Myocyte (in vitro differentiated cells): ENCODE measurements at places on chromosomes 4 and X.

DNA sequence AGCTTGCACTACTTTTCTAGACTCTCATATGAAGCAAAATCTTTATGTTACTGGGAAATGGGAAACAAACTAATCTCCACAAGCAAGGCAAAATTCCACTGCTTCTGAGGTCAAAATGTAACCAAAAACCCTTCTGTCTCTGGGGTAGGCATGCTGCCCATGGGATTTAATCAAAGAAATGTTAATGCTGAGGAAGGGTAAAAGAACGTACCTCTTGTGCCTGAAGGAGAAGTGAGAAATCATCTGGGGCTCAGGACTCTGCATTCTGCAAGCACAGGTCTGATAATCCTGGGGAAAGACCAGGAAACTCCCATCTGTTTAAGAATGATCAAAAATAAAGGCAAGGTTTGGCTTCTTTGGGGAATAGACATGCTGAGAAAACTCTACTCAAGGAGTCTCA, 184.7 kb downstream of the GRID2 start:
- no peak for DNase-seq

GRCh38 chr4:30863021-30863420, 142.9 kb downstream of the PCDH7 start:
- DNase-seq = peak; percentile 32

- no peak for DNase-seq
Observed at GRCh38 chr4:7529368-7530080, 94.8 kb upstream of the PSAPL1 start.

DNA sequence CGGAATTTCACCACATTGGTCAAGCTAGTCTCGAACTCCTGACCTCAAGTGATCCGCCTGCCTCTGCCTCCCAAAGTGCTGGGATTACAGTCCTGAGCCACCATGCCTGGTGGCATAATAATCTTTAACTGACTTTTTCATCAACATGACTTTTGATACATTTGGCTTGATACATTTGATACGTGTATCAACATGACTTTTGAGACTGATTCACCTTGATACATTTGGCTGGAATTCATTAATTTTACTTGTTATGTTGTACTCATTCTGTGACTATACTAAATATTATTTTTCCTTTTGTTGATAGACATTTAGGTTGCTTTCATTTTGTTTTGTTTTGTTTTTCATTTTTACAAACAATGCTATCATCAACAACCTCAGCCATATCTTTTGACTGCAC, 6.3 kb downstream of the TMEM154 start:
- DNase-seq = no peak

- peak; percentile 83 for DNase-seq
Observed at GRCh38 chr4:145440292-145441007, 41.2 kb upstream of the SMAD1 start.

DNA sequence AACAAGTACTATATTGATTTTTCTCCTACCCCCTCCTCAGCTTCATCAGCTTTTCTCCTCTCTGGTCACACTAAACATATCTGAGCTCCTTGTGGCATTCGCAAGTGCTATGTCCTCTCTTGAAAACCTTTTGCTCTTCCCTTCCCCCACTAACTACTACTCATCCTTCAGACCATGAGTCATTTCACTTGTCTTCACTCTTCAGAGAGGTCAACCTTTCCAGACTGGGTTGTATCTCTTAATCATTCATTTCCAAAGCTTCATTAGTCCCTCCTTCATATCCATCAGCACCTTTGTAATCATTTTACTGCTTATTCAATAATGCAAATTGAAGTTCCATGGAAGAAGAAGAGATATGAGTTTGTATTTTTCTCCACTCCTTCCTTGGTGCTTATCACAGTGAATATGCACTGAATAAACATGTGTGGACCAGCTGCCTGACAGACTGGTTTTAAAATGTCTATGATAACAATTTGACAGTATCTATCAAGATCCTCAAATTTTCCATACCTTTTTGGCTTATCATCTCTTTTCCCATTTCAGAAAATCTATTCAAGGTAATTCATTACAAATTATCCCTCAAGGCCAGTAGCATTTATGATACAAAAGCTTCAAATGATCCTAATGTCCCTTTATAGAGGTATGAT, 28.4 kb downstream of the DDX60L start:
- peak; percentile 75 for DNase-seq

- no peak for DNase-seq
Observed at GRCh38 chr4:1499465-1499864, 93.2 kb upstream of the NKX1-1 start.

DNA sequence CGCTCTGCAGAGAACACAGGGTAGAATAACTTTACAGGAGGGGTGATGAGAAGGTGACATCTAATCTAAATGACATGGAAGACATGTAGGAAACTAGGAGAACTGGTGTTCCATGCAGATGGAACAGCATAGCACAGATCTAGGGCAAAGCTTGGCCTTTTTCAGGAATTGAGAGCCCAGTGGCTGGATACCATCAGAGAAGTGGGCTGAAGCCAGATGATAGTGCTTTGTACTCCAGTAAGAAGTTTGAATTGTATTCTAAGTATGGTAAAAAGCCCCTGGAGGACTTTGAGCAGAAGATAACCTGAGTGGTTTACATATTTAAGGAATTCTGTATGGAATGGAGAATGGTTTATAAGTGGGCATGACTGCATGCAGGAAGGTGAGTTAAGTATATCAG, 32.8 kb downstream of the ENOPH1 start:
- DNase-seq = no peak

DNA sequence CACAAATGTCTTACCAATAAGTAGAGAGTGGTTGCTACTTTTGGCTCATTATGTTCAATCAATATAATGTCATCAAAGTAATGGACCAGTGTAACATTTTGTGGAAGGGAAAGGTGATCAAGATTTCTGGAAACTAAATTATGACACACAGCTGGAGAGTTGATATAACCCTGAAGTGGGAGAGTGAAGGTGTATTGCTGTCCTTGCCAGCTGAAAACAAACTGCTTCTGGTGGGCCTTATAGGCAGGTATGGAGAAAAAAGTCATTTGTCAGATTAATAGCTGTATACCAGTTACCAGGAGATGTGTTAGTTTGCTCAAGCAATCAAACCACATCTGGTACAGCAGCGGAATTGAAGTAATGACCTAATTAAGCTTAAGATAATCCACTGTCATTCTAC, 17.3 kb upstream of the GUCY1B1 start:
- no peak for DNase-seq
